ENCODE measurements at places on chromosomes 5 and 9.

DNA sequence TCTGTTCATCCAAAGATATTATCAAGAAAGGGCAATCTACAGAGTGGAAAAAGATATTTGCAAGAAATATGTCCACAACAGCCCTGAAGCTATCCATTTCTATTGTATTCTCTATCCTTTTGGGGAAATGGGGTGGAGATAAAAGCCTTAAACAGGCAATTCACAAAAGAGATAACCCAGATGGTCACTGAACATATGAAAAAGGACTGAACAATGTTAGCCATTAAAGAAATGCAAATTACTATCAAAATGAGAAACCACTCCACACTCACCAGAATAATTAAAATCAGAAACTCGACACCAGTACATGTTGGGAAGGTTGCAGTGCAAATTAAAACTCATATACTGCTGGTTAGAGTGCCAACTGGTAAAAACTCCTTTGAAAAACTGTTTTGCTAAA is 955.2 kb upstream of the DMAC1 start:
- DNase-seq = no peak

DNA sequence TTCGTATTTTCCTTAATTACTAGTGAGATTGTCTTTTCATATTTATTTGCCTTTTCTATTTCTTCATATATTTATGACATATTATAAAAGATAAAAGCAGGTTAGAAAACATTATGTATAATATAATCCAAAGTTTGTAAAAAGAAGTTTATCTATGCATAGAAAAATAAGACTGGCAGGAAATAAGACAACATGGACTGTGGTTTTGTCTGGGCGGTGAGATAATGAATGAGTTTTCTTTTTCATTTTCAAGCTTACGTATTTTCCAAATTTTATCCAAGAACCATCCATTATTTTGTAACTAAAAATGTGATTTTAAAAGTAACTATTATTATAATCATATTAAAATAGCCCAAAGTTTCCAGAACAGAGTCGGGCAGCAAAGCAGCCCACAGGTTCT is 109.8 kb upstream of the MVB12B start:
- no peak for DNase-seq

DNA sequence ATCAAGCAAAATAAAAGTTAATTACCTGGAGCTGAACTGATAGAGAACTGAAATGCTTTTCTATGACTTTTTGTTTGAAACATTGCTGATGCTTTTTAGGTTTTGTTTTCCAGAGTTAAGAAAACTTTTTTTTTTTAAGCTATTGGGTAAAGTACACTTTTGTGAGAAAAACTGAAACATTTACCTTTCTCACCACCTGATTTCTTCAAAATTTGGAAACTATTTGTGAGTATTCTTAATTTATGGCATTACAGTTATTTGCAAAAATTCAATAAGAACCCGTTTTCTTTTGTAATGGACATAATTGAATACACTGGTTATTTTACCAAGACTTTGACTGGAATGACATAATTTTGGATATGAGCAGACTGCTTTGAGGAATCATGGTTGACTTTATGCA is 6.6 kb downstream of the C9orf153 start:
- DNase-seq = no peak

DNA sequence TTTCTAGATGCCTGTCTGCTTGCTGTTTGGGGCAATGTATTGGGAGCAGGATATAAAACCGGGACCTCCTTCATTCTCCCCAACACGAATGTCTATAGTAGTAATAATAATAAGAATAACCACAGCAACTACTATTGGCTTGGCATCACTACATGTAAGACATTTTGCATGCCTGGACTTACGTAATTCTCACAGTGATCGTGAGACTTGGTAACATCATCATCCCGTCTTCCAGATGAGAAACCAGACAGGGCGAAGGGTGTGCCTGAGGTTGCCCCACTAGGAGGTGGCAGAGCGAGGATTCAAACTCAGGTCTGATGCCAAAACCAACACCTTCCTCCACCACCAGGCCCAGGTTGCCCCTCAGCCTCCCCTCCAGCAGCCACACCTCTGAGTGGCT is 185.1 kb downstream of the RGS3 start:
- DNase-seq = no peak

- no peak for DNase-seq
Observed at GRCh38 chr5:62296998-62297397, 9.0 kb upstream of the KIF2A start.

DNA sequence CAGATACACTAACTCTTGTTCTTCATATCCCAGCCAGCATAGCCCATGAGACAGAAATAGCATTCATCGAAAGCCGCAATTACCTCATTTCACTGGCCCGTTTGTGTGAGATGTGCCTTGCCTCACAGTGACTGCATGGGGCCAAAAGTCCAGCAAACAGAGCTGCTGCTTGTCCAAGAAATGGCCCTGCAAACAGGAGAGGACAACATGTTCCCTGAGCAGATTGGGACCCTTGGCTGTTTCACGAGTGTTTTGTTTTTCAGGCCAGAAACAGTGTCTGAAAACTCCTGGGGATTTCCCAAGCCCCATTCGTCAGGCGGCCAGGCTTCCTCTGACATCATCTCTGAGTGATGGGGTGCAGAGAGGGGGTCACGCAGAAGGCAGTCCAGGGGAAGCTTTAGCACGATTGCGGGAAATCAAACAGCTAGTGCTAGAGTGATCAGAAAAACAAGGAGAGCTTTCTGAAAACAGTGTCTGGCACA is 503.6 kb upstream of the PAPPA start:
- DNase-seq = no peak

DNA sequence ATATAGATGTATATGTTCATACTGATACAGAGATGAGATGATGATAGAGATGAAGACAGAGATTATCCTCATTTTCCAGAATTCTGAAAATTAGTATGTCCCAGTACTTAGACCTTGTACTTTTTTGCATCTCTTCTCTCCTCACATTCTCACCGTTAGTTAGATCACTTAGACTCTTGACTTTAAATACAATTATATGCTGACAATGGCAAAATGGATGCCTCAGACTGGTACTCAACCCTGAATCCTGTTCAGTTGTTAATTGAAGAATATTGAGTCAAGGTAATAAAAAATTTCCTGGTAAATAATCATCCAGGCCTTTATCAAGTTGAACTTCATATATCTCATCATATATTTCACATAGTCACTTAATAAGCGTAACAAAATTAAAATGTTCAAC is 505.4 kb downstream of the EFNA5 start:
- no peak for DNase-seq

DNA sequence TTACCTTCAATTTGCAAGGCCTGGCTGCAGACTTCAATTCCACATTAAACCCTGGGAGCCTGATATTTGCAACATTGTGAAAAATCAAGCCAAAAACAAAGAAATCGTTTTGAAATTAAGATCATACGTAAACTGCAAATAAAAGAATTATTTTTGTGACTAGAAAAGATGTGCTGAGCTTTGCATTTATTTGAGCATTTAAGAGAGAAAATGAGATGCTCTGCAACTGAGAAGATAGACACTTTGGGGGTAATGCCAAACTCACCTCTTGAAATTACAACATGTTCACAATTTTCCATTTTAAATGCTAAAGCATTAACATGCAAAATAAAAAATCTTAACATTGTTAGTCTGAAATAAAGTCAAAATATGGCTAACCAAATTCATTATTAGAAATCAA is 46.6 kb downstream of the CSNK1A1 start:
- DNase-seq = no peak

DNA sequence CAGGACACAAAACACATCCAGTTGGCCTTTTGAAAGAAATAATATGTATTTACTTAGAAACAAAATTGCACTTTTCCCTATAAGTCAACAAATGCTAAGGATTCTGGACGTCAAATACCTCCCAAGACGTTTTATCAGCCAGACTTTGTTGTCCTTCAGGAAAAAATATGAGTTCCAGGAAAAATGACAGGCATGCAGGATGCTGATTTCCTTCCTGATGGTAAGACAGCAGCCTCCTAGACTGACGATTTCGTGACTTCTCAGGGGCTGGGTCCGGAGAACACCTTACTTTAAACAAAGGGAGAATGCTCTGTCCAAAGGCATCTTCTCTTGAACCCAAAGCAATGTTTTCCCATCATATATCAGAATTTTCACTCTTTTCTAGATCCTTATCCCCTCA is 69.1 kb downstream of the IL6ST start:
- DNase-seq = no peak

- no peak for DNase-seq
Observed at GRCh38 chr5:61322738-61323725, 9.0 kb upstream of the ZSWIM6 start.

DNA sequence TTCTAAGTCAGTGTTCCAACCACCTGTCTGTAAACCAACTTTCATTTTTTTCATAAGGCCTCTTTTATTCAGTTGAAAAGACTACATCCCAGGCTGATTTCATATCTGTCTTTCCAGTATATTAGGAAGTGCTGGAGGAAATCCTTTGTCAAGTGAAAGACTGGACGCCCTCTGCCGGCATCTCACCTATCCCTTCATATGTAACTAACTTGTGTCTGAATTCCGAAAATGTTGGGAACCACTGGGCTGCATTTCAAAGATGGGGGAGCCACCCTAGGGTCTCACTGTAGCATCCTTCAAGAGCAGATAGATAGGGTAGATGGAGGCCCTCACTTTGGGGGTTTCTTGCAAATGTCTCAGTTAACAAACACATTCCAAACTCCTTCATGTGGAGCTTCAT is 569.8 kb downstream of the CTNND2 start:
- DNase-seq = no peak

GRCh38 chr9:93248386-93249040 is 64.6 kb downstream of the WNK2 start:
- DNase-seq = no peak

GRCh38 chr5:33588654-33589372 is 148.0 kb downstream of the TARS1 start:
- peak; percentile 21 for DNase-seq

- DNase-seq = no peak
Observed at GRCh38 chr9:126526218-126527108, 87.3 kb upstream of the LMX1B start.

DNA sequence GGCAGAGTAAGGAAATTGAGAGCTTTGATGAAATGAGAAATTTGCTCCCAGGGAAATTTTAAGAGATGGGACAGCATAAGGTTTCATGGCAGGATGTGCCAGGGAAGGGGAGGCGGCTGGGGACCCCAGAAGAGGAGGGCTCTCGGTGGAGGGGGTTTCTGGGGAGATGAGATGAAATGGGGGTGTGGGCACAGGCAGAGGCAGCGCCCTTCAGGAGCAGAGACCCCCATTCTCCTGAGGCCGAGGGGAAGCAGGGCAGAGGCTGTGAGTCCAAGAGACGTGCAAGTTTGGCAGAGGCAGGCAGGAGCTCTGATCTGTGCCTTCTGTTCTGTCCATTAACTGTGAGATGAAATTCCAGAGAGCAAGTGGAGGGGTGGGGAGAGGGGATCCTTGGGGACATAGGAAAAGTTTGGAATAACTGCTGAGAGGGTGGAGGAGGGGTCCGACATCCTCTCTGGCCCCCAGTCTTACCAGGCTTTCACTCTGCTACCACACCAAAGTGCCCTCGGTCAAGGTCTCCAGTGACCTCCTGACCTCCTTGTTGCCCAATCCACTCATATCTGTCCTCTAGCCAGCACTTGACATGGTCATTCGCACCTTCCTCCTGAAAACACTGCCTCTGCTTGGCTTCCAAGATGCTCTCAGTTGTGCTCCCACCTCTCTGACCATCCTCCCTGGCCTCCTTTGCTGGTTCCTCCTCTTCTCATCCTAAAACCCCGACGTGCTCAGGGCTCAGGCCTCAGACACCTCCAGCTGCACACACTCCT is 108.1 kb upstream of the MVB12B start:
- DNase-seq = no peak

Measured in CD4-positive, alpha-beta T cell treated with Interleukin-10 for 1 hour (primary cell).